ENCODE measurements at places on chromosomes 4 and X.

- DNase-seq: no peak
These were observed 41.5 kb downstream of the SETD7 start for GRCh38 chr4:139514382-139515059.

GRCh38 chrX:96621811-96622210, 62.8 kb upstream of the DIAPH2 start:
- DNase-seq: no peak

GRCh38 chr4:6152869-6153705, 47.3 kb downstream of the JAKMIP1 start:
- DNase-seq: no peak

DNA sequence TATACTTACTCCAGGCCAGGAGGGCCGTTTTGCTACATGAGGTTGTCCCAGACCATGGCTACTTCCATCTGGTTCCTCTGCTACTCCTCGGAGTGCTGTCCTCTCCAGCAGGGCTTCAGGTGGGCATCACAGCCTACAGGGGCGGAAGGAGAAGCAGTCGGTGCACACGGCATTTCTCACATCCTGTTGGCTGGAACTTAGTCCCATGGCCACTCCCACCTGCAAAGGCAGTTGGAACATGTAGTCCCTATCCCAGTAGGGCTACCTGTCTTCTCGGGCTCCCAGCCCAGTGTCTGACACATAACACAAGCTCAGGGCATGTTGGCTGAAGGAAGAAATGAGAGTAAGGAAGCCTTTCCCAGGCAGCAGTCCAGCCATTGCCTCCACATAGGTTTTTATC, 7.7 kb upstream of the STK32B start:
- no peak for DNase-seq

GRCh38 chr4:794900-795725, 30.8 kb downstream of the CPLX1 start:
- DNase-seq: no peak

GRCh38 chr4:185394568-185395237, 1.0 kb downstream of the LRP2BP start:
- DNase-seq: no peak

GRCh38 chr4:184972991-184973390, 45.3 kb upstream of the HELT start:
- no peak for DNase-seq

DNA sequence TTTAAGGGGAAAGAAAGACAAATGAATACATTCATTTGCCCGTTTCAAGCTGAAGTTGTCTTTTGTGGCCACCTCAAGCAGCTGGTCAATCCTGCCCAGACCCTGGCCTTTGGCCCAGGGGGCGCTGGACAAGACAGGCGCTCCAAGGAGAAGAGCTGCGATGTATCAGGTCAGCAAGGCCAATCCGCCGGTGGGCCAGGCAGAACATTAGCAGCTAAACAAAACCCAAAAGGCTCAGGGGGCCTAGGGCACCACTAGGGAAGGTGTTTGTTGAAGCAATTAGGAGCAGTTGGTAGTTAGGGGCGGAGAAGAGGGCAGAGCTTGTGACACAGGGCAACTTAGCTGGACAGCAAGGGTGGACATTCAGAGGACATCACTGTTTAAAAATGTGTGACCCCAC, 60.8 kb upstream of the TMEM33 start:
- no peak for DNase-seq

Measured in activated CD4-positive, alpha-beta T cell treated with anti-CD3 and anti-CD28 coated beads, Interleukin-2, amount 50 U/mL, for 4 hours (primary cell).